ENCODE measurements at places on chromosomes 1 and 21. TPM values are rescaled to one million over a fixed set of nuclear protein-coding genes. Genes with fewer than 3 reads are reported as not detected.

RNF186 gene
- total RNA-seq = not detected

TINAGL1 gene
- total RNA-seq = 13.5 TPM

CR1L gene
- total RNA-seq = not detected

SPSB1 gene
- total RNA-seq = 33.7 TPM

HP1BP3 gene
- 215 TPM for total RNA-seq

PGLYRP3 gene
- total RNA-seq = not detected

KCNK2 gene
- total RNA-seq = 0.44 TPM

KIF17 gene
- total RNA-seq = 1.6 TPM

FCRL5 gene
- total RNA-seq = not detected

LRRN2 gene
- not detected for total RNA-seq

BARHL2 gene
- total RNA-seq = not detected

TEKT2 gene
- not detected for total RNA-seq

TEX38 gene
- not detected for total RNA-seq

SPRR2A gene
- not detected for total RNA-seq

CSF3R gene
- total RNA-seq = 0.14 TPM

INKA2 gene
- total RNA-seq = 6.3 TPM

PLPP3 gene
- total RNA-seq = 13.7 TPM

WDR64 gene
- total RNA-seq = not detected

VCAM1 gene
- 113 TPM for total RNA-seq

All from placental pericyte (primary cell).